ENCODE measurements at places on chromosomes 5 and 9.

- DNase-seq = peak; percentile 29
Measured at GRCh38 chr5:1010641-1011046, 2.0 kb downstream of the NKD2 start.

- DNase-seq = no peak
Measured at GRCh38 chr5:53111139-53111538, 1.6 kb upstream of the MOCS2 start.

- no peak for DNase-seq
Measured at GRCh38 chr5:93497096-93497495, 83.9 kb downstream of the NR2F1-AS1 start.

GRCh38 chr5:116229131-116229689, 144.4 kb downstream of the COMMD10 start:
- no peak for DNase-seq

DNA sequence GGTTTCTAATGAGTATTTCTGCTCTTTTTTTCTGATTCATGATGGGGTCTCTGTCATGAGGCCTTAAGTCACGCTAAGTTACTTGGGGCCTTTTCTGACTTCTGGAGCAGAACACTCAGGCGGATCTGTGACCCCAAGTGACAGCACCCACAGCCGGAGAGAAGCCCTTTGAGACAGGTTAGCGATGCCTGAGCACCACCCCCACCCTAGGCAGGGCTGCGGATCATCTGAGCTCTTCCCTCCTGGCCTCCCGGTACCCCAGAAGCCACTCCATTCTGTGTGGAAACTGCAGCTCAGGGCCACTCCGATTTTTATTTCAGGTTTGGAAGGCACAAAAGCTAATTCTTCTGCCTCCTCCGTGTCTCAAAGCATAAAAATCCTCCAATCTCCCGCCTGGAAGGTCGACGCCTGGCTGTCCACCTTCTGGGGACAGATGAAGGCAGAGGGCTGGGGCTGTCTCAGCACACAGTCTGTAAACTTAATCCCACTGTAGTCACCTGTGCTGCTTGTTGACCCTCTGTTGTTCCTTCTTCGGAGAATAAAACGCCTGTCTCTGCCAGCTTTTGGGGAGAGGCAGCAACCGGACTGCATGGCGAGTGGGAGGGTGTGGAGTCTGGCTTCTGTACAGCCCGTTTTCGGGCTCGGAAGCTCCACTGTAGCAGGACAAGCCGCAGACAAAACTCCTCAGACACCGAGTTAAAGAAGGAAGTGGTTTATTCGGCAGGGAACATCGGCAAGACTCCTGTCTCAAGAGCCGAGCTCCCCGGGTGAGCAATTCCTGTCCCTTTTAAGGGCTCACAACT, 88.8 kb downstream of the SPRY4 start:
- no peak for DNase-seq

Measured in CD8-positive, alpha-beta memory T cell (primary cell).